Stimulated activated CD4-positive, alpha-beta T cell treated with anti-CD3 and anti-CD28 coated beads, Interleukin-12 subunit alpha, Interleukin-12 subunit beta, amount 100 ng/mL, for 4 hours (primary cell): ENCODE measurements at places on chromosomes 5 and 9.
A peak's percentile ranks its signal among the peaks of the same experiment; 100 is the strongest.

GRCh38 chr9:87080512-87081264 lies 133.4 kb upstream of the GAS1 start:
- DNase-seq: no peak

GRCh38 chr9:99105152-99106043 lies 485 bp downstream of the TGFBR1 start:
- peak; percentile 28 for DNase-seq

GRCh38 chr5:74643111-74643562 lies 2.6 kb upstream of the ENC1 start:
- no peak for DNase-seq

DNA sequence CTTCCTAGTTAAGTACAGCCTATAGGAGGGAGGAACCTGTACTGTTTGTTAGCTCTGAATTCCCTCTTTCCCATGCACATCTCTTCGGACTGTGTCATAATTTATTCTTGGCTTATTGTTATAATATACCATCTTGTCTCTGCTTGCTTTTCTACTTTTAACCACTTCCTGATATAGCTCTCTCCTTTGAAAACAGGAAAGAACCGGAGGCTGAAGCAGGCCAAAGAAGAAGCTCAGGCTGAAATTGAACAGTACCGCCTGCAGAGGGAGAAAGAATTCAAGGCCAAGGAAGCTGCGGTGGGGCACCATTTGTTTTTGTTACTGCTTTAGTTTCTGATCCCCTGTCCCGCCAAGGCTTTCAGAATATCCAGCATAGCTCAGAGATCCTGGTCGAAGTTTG lies 4.8 kb downstream of the ATP6V1G1 start:
- DNase-seq: no peak

DNA sequence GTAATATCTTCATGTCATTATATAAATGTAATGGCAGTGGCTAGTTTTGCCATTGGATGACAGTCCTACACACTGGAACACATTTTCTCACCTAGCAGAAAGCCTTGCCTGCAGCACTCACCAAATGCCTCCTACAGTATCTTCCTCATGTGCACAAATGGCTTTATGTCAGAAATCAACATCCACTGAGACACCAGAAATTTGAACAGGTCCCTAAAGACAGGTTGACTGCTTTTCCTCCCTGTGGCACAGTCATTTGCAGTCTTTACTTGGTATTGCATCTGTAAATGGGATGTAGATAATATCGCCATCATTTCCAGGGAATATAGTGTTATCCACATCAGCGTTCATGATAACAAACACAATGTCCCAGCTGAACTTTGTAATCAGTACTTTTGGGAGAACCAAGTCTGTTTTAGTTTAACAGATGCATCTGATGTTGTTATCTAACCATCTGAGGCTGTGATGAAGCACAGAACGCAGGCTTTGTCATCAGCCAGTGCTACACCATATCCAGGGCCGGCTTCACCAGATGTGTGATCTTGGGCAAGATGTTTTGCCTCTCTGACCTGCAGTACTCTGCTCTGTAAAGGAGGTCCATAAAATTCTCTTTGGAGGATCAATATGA lies 83.9 kb upstream of the TAS2R1 start:
- no peak for DNase-seq

GRCh38 chr9:117434566-117434965 lies 19.7 kb upstream of the ASTN2 start:
- no peak for DNase-seq

- DNase-seq: no peak
Observed at GRCh38 chr5:10707198-10708142, 53.6 kb downstream of the DAP start.

DNA sequence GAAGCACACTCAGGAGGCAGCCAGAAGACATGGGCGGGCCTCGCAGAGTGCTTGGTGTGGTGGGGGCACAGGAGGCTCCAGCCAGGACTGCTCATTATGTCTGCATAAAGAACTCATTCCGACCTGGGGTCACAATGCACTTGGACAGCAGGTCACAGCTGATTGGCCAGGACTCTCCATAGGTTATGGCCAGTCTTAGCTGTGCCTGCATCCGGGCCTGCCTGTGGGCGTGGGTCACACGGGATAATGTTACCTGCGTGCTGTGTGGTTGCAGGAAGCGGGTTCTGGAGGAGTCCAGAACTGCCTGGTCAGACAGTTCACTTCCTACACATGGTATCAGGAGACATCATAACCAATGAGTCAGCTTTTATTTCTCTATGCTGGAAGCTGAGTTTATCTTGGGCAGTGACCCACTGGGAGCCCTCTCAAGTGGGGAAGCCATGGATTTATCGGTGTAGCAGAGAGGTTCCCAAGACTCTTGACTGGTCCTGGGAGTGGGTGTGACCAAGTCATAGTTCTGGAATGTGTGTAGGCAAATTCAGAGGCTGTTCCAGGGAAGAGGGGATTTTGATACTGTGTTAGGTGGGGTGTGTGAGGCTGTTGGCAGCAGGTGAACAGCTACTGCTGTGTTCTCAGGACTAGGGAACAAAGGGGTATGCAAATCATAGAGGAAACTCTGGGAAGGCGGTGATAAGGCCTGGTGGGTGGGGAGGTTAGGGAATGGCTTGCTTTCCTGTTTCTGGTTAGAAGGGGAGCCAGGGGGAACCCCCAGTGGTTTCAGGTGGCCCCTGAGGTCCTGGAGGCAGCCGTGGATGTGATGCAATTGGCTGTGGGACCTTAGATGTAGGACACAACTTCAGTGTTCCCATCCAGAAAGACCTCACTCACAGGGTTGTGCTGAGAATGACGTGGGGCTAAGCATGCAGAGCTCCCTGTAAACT lies 51.3 kb downstream of the ARHGEF37 start:
- DNase-seq: no peak

DNA sequence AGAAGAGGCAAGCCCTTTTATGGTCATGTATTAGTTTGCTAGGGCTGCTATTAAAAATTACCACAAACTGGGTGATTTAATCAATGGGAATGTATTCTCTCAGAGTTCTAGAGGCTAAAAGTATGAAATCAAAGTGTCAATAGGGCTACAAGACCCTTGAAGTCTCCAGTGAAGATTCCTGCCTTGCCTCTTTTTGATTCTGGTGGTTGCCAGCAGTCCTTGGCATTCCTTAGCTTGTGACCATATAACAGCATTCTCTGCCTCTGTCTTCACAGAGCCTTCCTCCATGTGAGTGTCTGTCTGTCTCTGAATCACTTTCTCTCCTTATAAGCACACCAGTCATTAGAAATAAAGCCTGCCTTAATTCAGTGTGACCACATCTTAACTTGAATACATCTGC lies 282.7 kb downstream of the KCNN2 start:
- no peak for DNase-seq

GRCh38 chr5:76705574-76705973 lies 10.4 kb upstream of the F2R start:
- no peak for DNase-seq

- DNase-seq: no peak
Observed at GRCh38 chr9:83155733-83156132, 92.8 kb upstream of the RASEF start.

DNA sequence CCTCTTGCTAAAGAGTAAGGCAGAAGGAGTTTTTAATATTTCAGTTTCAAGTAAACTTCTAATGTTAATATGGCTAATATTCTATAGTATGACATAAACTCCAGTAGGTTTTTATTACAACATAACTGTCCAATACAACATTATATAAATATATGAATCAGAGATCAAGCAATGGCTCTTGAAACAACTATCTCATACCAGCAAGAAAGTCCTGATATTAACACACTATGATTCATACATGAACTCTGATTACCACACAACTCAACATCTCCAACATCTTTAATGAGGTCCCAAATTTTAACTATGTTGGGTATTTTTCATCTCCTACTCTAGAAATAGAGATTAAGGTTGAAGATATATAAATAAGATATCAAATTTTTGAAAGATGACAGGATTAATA lies 878.3 kb downstream of the TLE1 start:
- DNase-seq: no peak

DNA sequence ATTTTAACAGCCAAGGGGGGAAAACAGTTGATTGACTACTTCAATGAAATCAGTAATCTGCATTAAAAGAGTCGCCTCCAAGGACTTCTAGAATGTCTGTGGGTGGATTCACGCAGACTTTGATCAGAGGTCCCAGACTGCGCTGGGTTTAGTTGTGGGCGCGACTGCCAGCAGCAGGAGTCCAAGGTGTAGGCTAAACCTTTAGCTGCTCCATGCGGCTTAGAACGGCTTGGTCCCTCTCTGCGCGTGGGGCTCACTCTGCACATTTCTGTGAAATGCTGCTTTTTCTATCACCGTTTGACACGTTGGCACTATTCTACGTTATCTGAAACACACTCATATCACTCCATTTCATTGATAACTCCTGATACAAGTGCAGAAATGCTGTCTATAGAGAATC lies 48.6 kb upstream of the IRX2 start:
- no peak for DNase-seq

DNA sequence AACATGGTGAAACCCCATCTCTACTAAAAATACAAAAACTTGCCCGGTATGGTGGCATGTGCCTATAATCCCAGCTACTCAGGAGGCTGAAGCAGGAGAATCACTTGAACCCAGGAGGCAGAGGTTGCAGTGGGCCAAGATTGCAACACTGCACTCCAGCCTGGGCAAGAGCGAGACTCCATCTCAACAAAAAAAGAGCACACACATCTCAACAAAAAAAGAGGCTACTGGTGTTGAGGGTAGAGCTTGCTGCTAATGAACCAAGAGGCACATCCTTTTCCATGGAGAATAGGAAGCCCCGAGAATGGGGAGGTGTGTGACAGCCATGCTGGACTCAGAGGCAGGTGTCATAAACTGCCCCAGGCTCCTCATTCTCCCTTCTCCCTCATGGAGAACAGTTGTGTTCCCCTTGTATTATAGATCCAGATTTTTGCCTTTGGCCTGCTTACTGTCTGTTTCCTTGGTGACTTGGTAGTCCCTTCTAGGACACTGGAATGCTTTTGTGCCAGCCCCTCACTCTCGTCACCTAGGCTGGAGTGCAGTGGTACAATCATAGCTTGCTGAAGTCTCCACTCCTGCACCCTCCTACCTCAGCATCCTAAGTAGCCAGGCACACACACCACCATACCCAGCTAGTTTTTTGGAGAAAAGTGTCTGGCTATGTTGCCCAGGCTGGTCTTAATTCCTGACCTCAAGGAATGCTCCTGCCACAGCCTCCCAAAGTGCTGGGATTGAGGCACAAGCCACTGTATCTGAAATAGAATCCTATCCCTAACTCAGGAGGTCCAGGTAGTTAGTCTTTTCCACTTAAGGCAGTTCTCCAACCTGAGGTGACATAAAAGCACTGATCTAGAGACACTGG lies 5.1 kb downstream of the RPL12 start:
- DNase-seq: peak; percentile 15

DNA sequence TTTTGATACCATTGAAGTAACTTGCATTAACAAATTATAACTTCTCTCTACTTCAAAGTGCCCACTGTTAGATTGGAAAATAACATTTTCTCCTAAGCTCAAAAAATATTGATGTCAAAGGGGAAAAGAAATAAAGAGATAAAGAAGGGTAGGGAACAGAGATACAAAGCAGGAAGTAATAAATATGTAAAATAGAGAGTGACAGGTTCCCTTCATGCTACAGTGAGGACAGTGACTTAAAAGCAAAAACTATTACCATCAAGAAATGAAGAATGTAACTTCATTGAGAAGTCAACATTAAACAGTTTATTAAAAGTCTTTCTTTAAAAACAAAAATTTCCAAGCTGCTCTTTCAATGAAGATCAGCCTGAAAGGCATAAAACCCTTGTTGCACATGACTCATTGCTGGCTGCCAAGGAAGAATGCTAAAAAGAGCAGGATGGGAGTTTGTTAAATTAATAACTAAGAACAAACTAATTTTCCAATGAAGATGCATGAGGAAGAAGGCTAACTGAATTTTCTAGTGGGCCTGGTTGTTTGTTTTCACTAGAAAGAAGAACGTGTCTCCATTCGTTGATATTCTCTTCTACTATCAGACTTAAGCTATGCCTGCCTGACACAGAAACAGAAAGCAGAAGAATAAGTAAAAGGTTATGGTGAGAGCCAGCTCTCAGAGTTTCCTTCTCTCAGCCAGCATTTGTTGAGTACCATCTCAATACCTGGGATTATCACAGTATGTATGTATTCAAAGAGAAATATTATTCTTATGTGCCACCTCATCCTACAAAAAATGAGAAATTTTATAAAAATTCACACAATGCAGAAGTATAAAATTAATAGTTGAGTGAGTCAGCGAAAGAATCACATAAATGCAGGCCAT lies 197.8 kb upstream of the NREP start:
- no peak for DNase-seq

- DNase-seq: no peak
Observed at GRCh38 chr9:89375191-89375760, 57.0 kb downstream of the SECISBP2 start.

DNA sequence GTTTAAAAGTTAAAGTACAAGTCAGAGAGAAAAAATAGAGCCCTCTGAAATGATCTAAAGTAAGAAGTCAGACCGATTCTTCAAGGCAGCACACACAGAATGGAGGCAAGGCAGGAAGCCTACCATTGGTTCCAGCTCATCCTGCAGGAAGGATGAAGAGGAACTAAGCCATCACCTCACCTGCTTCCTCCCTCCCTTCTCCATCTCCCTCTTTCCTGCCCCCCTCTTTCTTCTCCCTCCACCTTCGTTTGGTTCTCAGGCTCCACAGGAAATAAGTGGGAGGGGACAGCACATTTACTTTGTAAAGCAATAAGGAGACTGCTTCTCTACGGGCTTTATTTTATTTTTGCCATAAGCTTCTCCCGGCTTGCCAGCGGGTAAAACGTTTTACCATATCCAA lies 213.4 kb downstream of the TRIM32 start:
- DNase-seq: no peak

DNA sequence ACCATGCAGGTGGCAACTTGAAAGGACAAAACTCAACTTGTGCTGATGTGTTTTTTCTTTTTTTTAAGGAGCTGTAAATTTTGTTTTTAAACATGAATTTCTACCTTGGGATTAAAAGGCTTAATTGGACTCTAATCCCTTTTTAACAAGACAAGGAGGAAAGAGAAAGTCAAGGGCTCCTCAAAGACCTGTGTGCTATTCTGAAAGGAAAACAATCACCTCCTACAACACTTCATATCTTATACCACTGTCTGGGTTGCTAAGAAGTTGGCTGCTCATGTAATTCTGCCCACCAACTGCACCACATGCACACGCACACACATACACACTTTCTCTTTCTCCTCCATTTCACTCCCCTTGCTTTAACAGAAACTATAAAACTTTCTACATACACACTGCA lies 78.6 kb downstream of the SH3RF2 start:
- DNase-seq: no peak

GRCh38 chr9:89422151-89422975 lies 75.5 kb downstream of the SEMA4D start:
- peak; percentile 62 for DNase-seq

GRCh38 chr5:40383749-40384651 lies 295.7 kb upstream of the PTGER4 start:
- DNase-seq: no peak

DNA sequence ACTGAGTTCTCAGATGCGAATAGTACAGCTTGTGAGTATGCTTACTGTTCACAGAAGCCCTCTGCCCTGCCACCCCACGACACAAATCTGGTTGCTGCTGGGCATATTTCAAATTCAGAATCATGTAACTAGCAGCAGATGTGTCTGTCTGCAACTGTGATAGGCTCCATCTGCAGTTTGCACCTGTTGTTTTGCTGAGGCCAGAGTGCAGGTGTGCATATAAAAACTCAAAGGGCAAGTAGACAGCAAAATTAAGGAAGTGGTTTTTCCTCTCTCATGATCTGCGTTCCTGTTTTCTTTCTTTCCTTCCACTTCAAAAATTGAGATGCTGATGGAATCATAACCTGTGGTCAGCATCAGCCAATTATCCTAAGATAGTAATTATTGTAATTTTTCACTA lies 1000.5 kb downstream of the PTPRD start:
- no peak for DNase-seq

- DNase-seq: no peak
Observed at GRCh38 chr5:64796301-64796700, 27.6 kb downstream of the CWC27 start.
